ENCODE measurements at places on chromosomes 5 and 9. TPM values are rescaled to one million over a fixed set of nuclear protein-coding genes. Genes with fewer than 3 reads are reported as not detected.

Gene VLDLR
- 2.0 TPM for total RNA-seq

Gene SH3PXD2B
- total RNA-seq: 1.9 TPM

Gene SOHLH1
- not detected for total RNA-seq

Gene TAF7
- total RNA-seq: 44.4 TPM

Gene LTC4S
- not detected for total RNA-seq

Gene PCDHB2
- 0.13 TPM for total RNA-seq

Gene NOXA1
- total RNA-seq: 3.7 TPM

Gene PRKAA1
- 81.0 TPM for total RNA-seq

Gene SYK
- 24.2 TPM for total RNA-seq

Gene ADCY2
- total RNA-seq: not detected

Gene KIF4B
- total RNA-seq: not detected

Gene PCA3
- total RNA-seq: not detected

Gene DOCK2
- not detected for total RNA-seq

Gene GIN1
- 1.6 TPM for total RNA-seq

Gene GNE
- 24.5 TPM for total RNA-seq

Gene ELOVL7
- 6.4 TPM for total RNA-seq

Gene CER1
- total RNA-seq: not detected

Data from HT-29 (cell line).